ENCODE measurements at places on chromosomes 4 and X.

DNA sequence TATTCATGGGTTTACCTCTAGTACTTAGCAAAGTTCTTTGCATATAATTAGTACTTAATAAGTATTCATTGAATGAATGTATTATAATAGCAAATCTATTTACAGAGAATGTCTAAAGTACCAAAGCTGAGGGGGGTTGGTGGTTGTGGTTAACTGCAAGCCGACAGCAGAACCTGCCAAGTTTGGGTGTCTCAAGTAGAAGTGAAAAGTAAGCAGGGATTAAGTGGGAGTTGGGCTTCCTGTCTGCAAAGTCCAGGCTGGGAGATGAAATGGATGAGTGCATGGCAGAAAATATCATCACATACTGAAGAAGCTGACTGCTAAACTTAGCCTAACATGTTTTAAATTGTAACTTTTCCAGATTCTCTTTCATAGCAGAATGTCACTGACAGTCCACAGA, 169.6 kb downstream of the CAMK2D start:
- DNase-seq, result no peak

GRCh38 chr4:1055721-1056590, 44.5 kb downstream of the FGFRL1 start:
- DNase-seq, result no peak

- no peak for DNase-seq
Measured at GRCh38 chr4:153790962-153791551, 2.2 kb upstream of the SFRP2 start.

DNA sequence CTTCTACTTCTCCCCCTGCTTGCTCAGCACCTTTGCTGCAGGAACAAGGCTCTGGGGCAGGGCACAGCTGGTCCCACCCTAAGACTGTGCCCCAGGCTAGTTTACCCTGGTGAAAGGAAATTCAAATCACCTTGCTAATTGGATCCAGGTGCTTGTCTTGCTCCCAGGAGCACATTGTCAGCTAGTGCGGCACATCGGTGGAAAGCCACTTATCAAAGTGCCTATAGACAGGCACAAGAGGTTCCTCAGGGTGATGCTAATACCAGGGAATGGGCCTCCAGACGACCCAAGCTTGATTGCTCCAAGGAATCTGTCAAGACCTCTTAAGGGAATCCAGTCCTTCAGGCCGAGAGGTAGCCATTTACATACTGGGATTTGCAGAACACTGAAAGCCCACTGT, 64.5 kb upstream of the PRPS1 start:
- DNase-seq, result no peak

- DNase-seq, result no peak
Measured at GRCh38 chrX:2425286-2426071, 75.3 kb downstream of the DHRSX start.

GRCh38 chrX:19758539-19758938, 128.9 kb downstream of the SH3KBP1 start:
- no peak for DNase-seq

DNA sequence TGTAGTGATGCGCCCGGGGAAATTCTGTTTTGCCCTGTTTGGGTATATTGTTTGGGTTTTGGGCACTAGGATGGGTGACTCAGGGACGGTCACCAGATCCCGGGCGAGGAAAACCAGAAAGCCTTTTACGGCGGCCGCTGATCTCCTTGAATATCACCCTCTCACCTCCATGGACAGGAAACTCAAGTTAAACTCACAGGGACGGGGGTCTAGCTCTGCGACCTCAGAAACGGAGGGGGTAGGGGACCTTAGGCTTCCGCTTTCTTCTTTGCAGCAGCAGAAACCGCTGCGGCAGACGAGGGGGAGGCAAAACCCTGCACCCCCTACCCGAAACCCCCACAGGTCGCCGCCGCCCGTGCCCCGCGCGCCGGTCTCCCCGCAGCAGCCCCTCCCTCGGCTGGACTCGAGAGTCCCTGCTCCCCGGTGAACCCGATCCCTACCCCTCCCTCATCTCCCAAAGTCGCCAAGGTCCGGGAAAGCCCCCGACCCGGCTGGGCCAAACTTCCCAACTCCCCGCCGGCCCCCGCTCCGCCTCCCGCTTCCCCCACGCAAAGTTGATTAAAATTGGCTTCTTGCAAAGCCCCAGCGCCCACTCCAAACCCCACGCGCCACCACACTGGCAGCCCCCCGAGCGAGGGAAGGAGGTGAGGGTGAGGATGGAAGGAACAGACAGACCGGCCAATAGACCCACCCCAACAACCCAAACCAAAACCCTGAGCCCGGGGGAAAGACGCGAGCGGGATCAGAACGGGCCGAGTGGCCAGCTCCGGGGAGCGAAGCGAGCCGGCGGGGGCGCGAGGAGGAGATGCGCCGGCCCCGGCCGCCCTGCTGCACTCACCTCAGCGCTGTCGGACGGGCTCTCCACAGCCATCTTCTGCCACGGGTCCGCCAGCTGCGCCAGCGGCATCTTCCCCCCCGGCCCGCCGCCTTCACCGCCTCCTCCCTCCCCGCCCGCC, 705 bp downstream of the RPS6KA3 start:
- DNase-seq, result no peak

DNA sequence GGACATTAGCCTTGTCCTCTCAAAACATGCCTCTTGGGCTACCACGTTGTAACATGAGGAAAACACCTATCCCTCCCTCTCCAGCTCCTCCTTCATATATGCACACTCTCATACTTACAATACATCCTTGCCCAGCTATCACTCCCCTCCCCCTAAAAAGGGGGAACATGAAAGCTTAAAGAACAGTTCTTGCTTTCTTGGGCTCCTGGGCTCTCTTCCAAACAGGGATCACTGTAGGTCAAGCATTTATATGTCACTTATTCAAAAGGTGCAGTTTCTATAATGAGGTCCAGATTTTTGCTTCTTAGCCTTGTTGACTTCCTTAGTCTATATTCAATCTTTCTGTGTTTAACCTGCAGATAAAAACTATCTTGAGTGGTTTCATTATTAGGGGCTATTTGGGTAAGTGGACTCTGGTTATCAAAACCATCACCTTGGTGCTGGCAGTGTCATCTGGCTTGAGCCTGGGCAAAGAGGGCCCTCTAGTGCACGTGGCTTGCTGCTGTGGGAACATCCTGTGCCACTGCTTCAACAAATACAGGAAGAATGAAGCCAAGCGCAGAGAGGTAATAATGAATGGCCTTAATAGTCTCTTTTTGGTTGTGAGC, 119.4 kb downstream of the AKAP4 start:
- no peak for DNase-seq

GRCh38 chr4:7629501-7630254, 194.9 kb upstream of the PSAPL1 start:
- DNase-seq, result no peak

- DNase-seq, result no peak
Measured at GRCh38 chr4:181593703-181594102, 649.5 kb upstream of the TENM3 start.

DNA sequence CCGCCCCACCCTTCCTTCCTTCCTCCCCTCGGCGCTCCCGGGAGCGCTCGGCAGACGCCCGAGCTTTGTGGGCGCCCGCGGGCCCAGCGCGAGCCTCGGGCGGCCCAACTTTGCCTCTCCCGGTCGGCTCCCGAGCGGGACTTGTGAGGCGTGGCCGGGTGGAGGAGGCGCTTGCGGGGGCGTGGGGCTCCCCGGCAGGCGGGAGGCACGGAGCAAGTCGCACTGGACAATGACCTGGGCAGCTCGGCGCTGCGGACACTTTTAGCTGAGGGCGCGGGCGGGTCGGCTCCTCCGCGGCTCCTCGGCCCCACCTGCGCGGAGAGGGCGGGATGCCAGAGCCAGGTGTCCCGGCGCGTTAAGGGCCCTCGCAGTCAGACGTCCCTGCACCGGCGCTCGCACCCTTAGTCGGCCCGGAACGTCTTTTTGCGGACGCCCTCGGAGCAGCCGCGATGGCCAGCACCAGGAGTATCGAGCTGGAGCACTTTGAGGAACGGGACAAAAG, 385 bp downstream of the DCLK2 start:
- no peak for DNase-seq

GRCh38 chr4:54015423-54016030, 48.9 kb downstream of the CHIC2 start:
- no peak for DNase-seq

GRCh38 chrX:151773434-151773833, 38.9 kb downstream of the CNGA2 start:
- no peak for DNase-seq

- no peak for DNase-seq
Measured at GRCh38 chr4:179225594-179225993, 1783.4 kb upstream of the AGA start.

GRCh38 chr4:142095886-142096605, 459.7 kb downstream of the IL15 start:
- DNase-seq, result peak; percentile 76

- no peak for DNase-seq
Measured at GRCh38 chrX:3378156-3378555, 31.7 kb upstream of the MXRA5 start.

- no peak for DNase-seq
Measured at GRCh38 chr4:85128246-85129204, 162.0 kb upstream of the WDFY3 start.

GRCh38 chr4:137576446-137576845, 44.2 kb upstream of the PCDH18 start:
- no peak for DNase-seq

DNA sequence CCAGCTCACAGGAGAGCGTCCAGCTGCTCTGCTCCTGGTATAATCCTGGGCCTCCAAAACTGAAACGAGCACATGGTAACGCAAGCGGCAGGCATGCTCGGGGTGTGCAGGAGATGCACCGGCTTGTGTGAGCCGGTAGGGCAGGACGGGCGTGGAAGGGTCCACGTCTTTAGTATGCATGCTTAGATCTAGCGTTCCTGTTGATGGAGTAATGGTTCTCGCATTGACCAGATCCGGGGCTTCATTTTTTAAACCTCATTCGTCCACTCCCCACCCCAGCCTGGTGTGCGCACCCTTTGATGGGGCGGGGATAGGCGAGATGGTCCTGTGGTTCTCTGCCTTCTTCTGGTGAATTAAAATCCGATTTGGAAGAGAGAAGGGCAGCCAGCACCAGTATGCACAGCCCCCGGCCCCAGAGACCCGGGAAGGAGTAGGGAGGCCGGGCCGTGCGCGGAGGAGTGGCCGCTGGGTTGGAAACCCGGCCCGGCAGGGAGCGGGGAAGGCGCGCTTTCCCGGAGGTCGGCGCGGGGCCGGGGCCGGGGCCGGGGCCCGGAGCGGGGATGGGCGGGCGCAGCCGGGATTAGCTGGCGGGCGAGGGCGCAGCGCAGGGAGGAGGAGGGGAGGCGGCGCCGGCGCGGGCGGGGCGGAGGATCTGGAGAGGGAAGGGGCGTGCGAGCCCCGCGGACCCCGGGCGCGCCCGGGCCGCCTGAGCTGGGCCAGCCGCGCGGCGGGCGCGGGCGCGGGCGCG, 39.9 kb downstream of the FAM149A start:
- no peak for DNase-seq

GRCh38 chr4:48008021-48008596, 8.4 kb downstream of the CNGA1 start:
- DNase-seq, result no peak

DNA sequence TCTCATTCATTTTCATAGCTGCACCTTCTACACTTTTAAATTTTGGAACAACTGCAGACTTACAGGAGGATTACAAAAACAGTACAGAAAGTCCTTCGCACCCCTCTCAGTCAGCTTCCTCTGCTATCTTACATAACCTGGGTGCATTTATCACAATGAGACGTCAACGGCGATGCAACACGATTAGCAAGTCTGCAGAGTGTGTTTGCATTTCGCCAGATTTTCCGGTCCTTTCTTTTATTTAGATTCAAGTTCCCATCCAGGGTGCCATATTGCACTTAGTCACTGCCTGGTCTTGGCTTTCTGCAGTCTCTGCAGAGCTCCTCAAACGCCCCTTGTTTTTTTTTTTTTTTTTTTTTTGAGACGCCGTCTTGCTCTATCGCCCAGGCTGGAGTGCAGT, 85.9 kb downstream of the ASMT start:
- no peak for DNase-seq

GRCh38 chr4:77126809-77127208, 30.2 kb upstream of the CCNG2 start:
- no peak for DNase-seq

DNA sequence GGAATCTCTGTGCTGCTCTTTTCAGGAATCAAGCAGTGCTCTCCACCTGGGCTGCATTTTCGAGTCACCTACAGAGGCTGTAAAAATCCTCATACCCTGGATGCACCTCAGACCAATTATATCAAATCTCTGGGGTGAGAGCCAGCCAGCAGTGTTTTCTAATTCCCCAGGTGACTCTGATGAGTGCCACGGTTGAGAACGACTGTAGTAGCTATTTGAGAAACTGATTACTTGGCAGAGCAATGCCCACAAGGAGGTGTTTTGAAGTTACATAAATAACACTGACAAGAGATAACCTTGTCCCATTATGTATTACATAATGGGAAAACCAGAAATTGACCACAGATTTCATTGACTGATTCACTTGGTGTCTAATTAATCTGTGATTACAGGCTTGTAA, 46.8 kb downstream of the CLCN4 start:
- no peak for DNase-seq

- DNase-seq, result no peak
Measured at GRCh38 chrX:38124000-38124399, 96.7 kb downstream of the SRPX start.

DNA sequence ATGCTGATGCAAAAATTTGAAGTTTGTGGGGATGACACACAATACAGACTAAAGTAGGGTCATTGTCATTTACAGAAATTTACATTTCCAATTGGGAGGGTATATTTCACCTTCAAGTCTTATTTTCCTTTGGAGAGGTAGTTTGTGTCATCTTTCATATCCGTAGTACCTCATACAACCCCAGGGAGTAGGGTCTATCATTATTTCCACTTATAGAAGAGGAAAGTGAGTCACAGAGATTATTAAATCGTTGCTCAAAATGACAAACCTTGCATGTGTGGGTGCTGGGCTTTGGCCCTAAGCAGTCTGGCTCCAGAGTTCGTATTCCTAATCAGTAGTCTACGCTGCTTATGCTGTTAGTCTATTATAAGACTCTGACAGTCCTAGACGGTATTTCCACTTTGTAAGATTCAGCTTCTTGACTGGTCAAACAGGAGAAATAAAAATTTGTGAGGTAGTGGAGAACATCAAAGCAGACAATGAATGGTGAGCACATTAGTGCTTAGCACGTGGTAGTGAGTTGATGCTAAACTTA, 516.5 kb downstream of the PCDH7 start:
- DNase-seq, result no peak

- no peak for DNase-seq
Measured at GRCh38 chrX:40402831-40403533, 177.8 kb upstream of the ATP6AP2 start.

DNA sequence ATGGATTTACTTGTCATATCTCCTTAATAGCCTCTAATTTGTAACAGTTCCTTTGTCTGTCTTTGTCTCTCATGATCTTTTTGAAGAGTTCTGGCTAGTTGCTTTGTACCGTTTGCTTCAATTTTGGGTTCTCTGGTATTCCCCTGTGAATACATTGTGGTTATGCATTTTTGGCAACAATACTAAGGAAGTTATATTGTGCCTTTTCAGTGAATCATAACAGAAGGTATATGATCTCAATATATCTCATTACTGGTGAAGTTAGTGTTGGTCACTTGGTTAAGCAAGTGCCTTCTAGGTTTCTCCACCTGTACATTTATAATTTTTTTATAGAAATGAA, 48.6 kb downstream of the DCLK2 start:
- no peak for DNase-seq

Data from BJ (cell line).